ENCODE measurements at places on chromosomes 2 and 18.

DNA sequence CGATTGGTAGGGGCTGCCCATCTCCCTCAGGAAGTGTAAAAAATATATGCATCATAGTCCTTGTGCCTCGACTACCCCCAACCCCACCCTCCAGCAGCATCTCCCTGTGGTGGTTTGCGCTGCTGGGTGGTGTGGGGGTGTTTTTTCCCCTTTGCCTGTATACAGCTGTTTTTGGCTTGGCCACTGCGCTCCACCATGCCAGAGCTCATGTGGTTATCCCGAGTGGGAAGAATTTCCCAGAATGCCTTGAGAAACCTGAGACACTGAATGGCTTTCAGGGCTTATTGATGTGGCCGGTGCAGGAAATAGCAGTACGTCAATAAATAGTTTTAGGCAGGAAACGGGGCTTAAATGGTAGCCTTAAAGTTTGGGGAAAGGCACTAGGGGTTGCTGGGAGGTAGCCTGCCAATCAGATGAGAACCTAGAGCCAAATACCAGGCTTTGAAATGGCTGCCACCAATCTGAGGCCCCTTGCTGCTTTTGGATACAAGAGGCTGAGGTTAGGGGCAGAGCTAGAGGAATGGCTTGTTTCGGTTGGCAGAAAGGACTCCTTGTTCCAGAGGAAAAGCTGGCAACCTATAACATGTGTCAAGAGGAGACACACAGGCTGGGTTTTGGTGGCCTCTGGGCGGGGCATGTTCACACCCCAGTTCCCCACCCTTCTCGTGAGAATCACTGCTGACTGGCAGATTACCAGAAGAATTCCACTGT lies 144.1 kb downstream of the SMAD7 start:
- DNase-seq: peak; percentile 60

DNA sequence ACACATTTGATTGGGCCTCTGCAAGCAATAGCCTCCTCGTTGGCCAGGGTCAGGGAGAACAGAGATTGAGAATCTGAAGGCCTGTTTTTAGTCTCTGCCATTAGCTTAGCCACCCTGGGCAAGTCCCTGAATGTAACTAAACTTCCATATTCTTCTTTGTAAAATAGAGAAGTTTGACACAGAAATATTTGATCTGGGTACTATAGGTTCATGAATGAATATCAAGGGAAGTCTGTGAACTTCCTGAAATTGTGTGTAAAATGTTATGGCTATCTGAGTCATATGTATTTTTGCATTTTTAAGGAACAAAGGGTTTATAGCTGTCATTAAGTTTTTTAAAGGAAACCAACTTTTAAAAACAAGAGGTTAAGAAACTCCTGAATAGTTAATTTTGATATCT lies 23.2 kb downstream of the RND3 start:
- no peak for DNase-seq

DNA sequence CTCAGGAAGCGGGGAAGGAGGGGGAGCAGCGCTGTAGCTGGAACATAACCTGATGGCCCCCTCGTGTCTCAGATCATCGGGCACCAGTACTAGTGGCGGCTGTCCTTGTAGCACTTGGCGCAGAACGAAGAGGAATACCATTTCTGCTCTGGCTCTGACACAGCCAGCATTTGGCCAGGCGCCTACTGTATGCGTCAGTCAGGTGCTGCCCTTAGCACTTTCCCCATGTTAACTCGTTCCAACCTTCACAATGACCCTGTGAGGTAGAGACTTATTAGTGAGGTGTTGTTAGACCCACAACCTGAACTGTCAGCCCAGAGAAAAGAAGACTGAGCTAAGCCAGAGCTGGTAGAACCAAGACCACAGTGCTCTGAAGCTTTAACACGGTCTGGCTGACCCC lies 47.7 kb upstream of the EML6 start:
- no peak for DNase-seq

DNA sequence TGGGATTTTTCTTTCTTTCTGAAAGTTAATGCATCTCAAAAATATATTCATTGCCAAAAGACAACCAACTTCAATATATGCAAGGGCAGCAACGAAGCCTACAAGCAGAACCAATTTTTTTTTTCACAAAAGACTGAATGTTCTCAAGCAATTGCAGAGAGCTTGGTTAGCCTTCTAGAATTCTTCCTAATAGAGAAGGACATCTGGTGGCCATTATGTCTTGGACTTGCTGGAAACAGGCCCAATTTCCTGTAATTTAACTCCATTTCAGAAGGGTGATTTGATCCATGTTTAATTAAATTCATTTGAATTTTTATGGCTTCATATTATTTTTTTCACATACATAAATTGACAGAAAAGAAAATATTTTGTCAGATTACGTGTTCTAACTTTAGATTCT lies 208.0 kb downstream of the TPGS2 start:
- DNase-seq: no peak

DNA sequence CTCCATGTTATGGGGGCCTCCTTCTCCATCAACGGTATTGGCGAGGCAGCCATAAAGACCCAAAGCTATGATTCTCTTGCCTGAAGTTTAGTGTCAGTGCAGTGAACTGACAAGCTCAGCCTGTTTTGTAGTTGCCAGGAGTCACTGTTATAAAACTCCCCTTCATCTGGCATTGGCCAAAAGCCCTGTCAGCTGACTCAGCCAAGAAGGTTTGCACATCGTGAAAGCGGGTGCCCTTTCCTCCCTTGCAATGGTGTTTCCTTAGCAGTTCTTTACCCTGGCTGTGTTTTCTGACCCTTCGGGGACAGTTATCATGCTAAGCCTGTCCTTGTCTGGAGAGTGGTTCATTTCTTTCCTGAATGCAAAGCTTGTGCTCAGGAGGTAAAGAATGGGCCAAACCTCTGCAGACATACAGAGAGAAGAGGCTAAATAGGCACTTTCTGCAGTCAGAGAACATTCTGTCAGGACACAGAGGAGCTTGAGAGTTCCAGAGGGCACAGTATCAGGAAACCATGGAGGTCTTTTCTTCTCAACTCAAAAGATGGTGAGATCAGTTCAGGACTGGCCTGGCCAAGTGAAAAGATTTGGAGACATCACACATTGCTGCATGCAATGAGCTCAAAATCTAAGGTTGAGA lies 414.2 kb downstream of the ZNF521 start:
- no peak for DNase-seq

- peak; percentile 82 for DNase-seq
Measured at GRCh38 chr2:216013080-216013909, at the start of gene MREG. Gene MREG, minus strand, starts transcription at chr2:216013551. Its CDS starts 224 bp downstream, at chr2:216013327.

GRCh38 chr2:191657977-191658376 lies 20.0 kb upstream of the NABP1 start:
- no peak for DNase-seq

GRCh38 chr2:230898713-230899091 lies 26.3 kb downstream of the GPR55 start:
- DNase-seq: no peak

GRCh38 chr2:385785-386184 lies 97.9 kb upstream of the ALKAL2 start:
- DNase-seq: no peak

Data from stimulated activated naive CD8-positive, alpha-beta T cell treated with anti-CD3 and anti-CD28 coated beads, Interleukin-15, amount 100 ng/mL, for 72 hours (primary cell).